Forelimb muscle (tissue), 1 donor: ENCODE measurements at places on chromosomes 3 and 15. TPM values are rescaled to one million over a fixed set of nuclear protein-coding genes. Genes with fewer than 3 reads are reported as not detected.

The LINGO1 gene
- polyA plus RNA-seq: 6.3 TPM

The DNAH1 gene
- 5.6 TPM for polyA plus RNA-seq

The SGO1 gene
- polyA plus RNA-seq: 4.5 TPM

The GRK7 gene
- polyA plus RNA-seq: 0.10 TPM

The GPR27 gene
- 3.0 TPM for polyA plus RNA-seq
